ENCODE measurements at places on chromosomes 1 and 21. TPM values are rescaled to one million over a fixed set of nuclear protein-coding genes. Genes with fewer than 3 reads are reported as not detected.
A peak's percentile ranks its signal among the peaks of the same experiment; 100 is the strongest.

The BCL2L15 gene
- total RNA-seq: 1.7 TPM

The ACKR1 gene
- 123 TPM for total RNA-seq

The PLD5 gene
- total RNA-seq: 12.2 TPM

The ERICH3 gene
- total RNA-seq: not detected

GRCh38 chr1:43834280-43835081 is 99.1 kb upstream of the ARTN start:
- no peak for DNase-seq

- no peak for DNase-seq
Observed at GRCh38 chr1:228687587-228687986, 47.7 kb upstream of the RHOU start.

DNA sequence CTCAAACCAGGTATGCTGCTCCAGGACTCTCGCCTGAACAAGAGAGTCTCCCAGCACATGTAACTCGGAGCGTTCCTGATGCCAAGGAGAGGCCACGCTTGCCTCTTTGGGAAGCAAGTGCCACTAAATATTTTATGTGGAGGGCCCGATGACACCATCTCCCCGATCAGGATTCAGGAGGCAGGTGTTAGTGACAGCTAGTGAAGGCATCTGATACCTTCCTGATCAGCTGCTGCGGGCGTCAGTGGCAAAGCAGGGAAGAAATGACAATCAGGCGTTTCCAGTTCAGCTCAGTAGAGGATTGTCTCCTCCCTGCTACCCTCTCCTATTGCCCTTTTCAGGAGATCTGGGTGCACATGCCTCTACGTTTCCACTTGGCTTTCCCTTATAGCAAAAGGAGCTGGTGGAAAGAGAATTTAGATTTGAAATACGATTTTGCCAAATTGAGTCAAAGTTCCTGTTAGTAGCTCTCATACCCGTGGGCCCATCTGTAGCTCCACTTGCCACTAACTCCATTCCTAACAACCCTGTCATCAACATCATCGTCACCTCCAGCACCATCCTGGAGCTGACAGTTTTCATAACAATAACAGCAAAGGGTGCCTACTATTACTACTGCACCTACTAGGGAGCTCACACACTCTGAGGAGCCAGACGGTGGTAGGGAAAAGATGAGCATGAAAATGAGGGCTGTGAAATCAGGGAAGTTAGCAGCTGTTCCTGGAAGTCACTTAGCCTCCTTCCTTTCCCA is 21.6 kb downstream of the PLXNA2 start:
- DNase-seq: no peak

DNA sequence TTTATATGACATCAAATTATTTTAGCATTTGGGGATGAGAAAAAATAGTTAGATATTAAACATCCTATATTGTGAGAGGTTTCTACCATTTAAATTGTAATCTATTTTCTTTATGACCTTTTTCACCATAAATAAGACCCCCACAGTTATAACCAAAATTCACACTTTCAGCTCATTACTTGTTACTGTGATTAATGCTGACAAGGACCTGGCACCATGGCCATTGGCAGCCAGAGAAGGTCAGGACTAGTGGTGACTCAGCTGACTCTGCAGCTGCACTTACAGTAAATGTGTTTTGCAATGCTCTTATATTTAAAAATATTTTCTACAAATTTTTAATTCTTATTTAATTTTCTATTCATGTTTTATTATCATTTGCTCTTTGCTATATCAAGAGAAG is 133.3 kb upstream of the C1orf105 start:
- DNase-seq: peak; percentile 47

- DNase-seq: no peak
Observed at GRCh38 chr1:48572646-48573258, 100.7 kb upstream of the SPATA6 start.

Measured in thoracic aorta (tissue), 2 donors.